ENCODE measurements at places on chromosomes 7 and 10.

DNA sequence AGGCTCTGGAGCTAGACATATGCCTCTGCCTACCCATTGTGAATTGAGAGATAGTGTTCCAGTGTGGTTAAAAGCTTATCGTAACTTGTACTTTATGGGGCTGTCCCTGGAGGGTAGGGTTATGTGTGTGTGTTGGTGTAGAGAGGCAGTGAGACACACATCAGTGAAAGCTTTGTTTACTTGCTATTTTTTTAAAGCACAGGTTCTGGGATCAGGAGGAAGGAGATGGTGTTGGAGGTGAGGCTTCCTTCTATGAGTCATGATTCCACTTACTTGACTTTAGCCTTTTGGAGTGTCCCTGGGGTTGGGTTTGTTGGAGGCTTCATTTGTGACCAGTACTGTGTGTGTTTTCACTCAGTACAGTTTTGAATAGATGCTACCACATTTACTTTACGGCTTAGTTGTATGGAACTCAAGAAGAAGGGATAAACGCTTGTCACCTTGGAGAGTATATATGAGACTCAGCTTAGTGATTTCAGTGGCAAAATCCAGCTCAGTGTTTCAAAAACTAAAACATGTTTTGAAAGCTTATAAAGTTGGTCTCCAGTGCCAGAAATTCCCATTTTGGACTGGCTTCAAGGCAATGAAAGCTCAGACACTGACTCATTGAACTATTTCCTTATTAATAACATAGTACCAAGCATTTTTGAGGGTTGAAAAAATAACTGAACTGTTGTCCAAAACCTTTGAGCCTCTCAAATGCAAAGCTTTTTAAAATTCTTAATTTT lies 106.2 kb downstream of the PLXDC2 start:
- no peak for DNase-seq

- DNase-seq, result no peak
Measured at GRCh38 chr7:33459340-33459751, 330.0 kb downstream of the BBS9 start.

DNA sequence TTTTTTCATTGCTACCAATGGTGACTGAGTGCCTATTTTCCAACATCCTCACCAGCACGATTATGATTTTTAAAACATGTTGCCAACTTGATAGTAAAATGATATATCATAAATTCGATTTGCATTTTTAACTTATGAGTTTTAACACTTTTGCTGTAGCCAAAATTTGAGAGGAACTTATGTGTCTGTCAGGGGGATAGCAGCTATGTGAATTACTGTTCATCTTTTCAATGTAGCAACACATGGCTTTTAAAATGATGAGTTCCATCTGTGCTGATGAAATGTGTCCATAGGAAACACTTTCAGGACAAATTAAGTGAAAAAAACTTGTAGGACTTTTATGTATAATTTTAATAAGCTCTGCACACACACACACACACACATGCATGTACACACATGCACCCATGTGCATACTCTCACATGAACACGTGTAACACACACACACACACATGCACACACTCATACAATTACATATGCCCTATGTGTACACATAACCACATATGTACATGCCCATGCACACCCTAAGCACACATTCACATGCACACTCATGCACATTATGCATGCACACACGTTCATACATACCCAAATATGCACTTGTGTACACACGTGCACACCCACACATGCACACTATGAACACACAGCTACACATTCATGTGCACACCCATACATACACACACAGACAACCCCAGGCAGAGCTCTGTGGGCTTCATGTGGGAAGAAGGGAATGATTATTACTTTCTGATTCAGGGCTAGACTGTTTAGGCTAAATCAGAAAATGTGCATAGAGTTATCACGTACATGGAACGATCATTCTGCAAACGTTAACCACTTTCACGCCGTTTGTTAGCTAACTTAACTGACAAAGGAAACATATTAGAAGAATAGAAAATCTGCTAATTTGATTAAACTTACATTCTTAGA lies 68.9 kb downstream of the C10orf143 start:
- DNase-seq, result no peak

DNA sequence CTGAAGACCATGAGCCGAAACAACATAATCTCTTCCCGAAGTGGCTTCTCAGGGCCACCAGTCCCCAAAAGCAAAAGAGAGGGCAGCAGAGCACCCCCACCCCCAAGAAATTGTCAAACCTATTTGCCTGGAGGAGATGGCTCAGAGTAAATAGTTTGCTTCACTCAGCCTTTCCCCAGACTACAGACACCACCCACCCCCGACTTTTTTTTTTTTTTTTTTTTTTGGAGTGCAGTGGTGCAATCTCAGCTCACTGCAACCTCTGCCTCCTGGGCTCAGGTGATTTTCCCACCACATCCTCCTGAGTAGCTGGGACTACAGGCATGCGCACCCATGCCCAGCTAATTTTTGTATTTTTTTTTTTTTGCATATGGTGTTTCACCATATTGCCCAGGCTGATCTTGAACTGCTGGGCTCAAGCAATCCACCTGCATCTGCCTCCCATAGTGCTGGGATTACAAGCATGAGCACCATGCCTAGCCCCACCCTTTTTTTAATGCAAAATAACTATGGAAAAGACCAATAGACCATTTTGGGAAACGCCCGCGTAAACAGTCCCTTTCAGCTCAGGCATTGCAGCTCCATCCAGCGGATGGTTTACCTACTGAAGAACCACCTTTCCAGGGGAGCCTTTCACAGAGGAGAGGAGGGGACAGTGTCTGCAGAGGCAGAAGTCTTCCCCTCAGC lies 9.7 kb downstream of the ZMIZ1 start:
- DNase-seq, result no peak

- no peak for DNase-seq
Measured at GRCh38 chr10:7318836-7319235, 92.0 kb downstream of the SFMBT2 start.

GRCh38 chr10:44311563-44312051 lies 73.3 kb downstream of the CXCL12 start:
- no peak for DNase-seq

- DNase-seq, result no peak
Measured at GRCh38 chr7:13991791-13992595, 2.5 kb upstream of the ETV1 start.

- no peak for DNase-seq
Measured at GRCh38 chr7:91019686-91020385, 244.4 kb upstream of the FZD1 start.

- DNase-seq, result no peak
Measured at GRCh38 chr7:116800594-116800993, 61.8 kb upstream of the CAPZA2 start.

DNA sequence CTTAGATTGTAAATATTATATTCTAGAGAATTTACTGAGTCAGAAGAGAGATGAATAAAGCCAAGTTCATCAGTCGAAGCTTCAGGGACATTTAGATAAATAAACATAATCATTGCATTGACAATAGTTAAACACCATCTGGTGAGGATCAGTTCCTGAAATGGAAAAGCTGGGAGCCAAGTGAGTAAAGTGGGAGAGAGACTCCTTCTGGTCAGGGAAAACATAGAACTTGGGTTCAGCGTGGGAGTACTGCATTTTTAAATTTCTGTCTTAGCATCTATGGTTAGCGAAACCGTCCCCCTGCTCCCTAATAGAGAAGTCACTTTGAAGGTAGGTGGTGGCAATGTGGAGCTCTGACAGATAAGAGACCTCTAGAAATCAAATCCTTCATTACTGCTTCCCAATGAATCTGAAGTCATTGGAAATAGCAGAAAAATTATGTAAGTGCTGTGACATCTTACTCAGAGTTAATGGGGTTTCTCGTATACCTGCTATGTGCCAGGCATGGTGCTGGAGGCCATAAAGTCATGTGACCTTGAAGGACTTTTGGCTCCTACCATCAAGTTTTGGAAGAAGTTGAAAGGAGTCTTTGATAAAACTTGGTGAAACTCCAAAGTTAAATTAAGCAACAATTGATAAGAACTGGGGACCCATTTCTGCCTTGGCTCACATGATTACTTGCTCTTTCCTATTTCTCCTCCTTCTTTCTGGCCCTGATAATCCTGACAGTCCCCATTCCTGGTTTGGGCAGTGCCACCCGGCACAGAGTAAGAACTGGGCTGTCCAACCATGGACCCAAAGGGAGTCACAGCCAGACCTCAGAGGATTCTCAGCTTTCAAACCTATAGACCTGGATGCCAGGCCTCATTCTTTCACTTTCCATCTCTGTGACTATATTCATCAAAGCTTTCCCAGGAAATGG lies 211.2 kb downstream of the C7orf25 start:
- no peak for DNase-seq

GRCh38 chr10:115539142-115539762 lies 446.1 kb downstream of the ATRNL1 start:
- no peak for DNase-seq

- no peak for DNase-seq
Measured at GRCh38 chr10:126270111-126270510, 118.2 kb downstream of the ADAM12 start.

DNA sequence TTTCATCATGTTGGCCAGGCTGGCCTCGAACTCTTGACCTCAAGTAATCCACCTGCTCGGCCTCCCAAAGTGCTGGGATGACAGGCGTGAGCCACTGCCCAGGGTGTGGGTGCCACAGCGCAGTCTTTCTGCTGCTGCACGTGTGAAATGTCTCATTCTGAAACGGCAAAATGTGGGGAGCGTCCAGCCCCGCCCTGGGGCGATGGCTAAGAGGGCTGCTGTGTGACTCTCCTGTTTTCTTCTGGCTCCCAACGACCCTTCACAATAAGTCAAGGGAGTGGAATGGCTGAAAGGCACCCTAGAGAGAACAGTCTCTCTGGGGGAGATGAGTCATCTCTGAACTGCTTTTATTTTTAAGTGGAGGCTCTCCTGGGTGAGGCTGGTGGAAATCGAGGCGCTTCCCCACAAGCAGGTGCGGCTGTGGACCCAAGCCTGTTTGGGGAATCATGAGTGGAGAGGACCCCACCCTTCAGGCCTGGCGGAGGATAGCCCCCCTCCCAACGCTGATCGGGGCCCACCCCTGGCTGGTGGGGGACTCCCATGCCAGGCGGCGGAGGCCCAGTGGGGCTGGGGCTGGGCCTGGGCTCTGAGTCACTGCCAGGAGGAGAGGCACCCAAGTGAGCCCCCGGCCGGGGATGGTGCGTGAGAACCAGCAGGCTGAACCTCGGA lies 18.0 kb downstream of the ADAP1 start:
- DNase-seq, result no peak

DNA sequence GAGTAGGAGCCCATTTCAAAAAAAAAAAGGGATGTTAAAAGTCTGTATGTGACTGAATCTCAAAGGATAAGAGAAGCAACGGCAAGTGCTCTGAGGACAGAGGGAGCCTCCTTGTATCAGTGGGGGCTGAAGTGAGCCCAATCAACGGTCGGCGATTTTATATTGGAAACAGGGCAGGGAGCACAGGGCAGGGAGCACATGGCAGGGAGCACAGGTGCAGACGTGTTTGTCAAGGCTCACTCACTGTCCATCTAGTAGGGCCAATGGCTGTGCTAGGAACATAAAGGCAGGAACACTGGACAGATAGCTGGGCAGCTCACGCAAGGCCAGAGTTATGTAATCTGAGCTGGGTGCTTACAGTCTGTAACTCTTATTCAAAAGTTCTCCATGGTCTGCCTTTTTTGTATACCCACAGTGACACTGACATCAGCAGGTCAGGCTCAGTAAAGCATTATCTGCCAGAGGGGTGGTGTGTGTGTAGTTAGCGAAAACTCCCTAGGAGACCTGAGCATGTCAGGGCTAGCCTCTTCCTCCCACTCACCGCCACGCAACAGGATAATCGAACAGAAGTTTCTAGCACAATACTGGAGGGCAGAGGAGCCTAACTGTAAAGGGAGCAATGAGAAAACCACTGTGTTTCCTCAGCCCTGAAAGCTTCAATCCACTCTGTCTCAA lies 15.4 kb downstream of the AKR1B1 start:
- no peak for DNase-seq

GRCh38 chr10:68132391-68132790 lies 23.1 kb downstream of the MYPN start:
- DNase-seq, result no peak

DNA sequence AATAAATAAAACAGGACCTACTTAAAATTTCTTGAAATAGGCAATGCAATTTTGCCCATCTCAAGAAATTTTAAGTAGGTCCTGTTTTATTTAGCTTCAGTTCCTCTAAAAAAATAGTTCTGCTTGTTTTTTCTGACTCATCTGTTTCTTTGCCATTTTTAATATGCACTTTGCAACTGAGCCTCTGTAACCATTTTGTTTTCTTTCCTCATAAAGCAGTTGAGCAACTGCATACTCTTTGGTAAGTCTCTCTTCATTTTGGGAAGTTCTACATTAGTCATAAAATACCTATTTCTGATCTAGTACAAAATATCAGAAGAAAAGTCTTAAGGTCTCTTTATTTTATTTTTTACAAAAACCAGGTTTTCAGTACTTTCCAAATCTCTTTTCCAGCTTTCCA lies 18.0 kb downstream of the TAS2R40 start:
- DNase-seq, result no peak

- no peak for DNase-seq
Measured at GRCh38 chr7:135933509-135934188, 43.5 kb downstream of the MTPN start.

DNA sequence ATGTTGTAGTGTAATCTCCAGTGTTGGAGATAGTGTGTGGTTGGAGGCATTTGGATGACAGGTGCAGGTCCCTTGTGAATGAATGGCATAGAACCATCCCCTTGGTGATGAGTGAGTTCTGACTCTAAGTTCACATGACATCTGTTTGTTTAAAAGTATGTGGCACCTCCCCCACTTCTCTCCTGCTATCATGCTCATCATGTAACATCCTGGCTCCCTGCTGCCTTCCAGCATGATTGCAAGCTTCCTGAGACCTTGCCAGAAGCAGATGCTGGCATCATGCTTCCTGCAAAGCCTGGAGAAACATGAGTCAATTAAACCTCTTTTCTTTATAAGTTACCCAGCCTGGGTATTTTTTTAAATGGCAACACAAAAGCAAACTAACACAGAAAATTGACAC lies 499.0 kb upstream of the SEMA3D start:
- no peak for DNase-seq
